ENCODE measurements at places on chromosomes 7 and 10. TPM values are rescaled to one million over a fixed set of nuclear protein-coding genes. Genes with fewer than 3 reads are reported as not detected.
A peak's percentile ranks its signal among the peaks of the same experiment; 100 is the strongest.

The DEPP1 gene
- total RNA-seq: 9.9 TPM

- DNase-seq: no peak
These were observed 69.9 kb upstream of the NXPH1 start for GRCh38 chr7:8363407-8364015.

- no peak for DNase-seq
These were observed 378.4 kb upstream of the SEMA3D start for GRCh38 chr7:85565276-85565675.

- DNase-seq: no peak
These were observed 45.5 kb upstream of the ZNRF2 start for GRCh38 chr7:30238721-30239441.

DNA sequence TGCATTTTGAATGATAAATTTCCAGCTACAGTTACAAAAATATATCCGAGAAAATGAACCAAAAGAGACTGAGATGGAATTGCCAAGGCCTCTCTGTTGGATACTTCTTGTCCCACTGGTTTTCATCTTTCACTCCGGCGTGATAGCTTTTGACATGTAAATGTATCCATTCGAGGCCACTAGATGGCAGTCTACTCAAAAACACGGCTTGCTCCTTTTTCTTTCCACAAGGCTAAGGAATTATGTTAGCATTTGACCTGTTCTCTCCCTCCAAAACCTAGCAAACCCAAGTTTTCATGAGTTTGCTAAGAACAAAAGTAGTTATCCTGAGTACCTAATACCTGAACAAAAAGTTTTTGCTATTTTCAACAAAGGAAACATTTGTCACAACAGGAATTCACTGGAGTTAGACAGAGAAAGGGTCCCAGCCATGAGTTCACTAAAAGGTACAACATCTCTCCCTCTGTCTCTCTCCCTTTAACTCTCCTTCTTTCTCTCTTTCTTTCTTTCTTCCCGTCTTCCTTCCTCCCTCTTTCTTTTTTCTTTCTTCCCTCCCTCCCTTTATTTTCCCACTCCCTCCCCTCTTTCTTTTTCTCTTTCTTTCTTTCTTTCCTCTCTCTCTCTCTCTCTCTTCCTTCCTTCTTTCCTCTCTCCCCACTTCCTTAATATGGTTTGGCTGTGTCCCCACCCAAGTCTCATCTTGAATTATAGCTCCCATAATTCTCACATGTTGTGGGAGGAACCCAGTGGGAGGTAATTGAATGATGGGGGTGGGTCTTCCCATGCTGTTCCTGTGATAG lies 207.9 kb upstream of the MYO3A start:
- peak; percentile 52 for DNase-seq

DNA sequence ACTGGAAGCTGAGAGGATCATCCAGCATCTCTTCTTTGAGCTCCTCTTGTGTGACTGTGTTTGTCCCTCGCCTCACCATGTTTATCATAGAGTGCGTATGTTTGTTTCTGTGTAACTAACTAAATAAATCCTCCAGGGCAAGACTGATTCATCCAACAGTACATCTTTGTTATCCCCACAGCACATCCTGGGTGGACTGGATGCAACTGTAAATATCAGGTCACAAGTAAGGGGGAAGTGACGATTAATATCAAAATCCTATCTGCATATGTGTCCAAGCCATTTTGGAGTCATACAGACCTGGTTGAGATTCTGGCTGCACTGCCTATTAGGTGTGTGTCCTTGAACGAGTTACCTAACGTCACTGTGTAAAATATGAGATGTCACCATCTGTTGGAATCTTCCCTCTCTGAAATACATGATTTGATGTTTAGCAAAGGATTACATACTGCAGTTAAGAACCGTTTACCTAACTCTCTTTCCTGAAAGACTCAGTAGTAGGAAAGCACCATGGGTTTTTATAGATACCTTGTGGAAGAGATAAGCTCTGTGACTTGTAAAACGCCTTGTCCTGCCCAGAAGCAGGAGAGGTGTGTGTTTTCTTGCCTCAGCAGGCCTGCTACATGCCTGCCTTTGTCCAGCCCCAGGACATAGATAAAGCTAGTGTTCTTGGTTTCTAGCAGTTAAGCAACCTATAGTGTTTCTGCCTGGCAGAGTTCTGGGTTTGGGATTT lies 25.8 kb downstream of the WBP1L start:
- DNase-seq: no peak

The ZNF425 gene
- 3.5 TPM for total RNA-seq

- DNase-seq: no peak
These were observed 99.3 kb downstream of the SEC23IP start for GRCh38 chr10:119991816-119992215.

- no peak for DNase-seq
These were observed 26.3 kb downstream of the ANKRD61 start for GRCh38 chr7:6057316-6058129.

The ABCA13 gene
- total RNA-seq: 0.64 TPM

GRCh38 chr10:70445718-70446657 lies 4.5 kb upstream of the NODAL start:
- no peak for DNase-seq

- DNase-seq: no peak
These were observed 109.6 kb upstream of the STARD3NL start for GRCh38 chr7:38068461-38068860.

Measured in cerebellum (tissue), 4 donors.